ENCODE measurements at places on chromosomes 6 and 20.

DNA sequence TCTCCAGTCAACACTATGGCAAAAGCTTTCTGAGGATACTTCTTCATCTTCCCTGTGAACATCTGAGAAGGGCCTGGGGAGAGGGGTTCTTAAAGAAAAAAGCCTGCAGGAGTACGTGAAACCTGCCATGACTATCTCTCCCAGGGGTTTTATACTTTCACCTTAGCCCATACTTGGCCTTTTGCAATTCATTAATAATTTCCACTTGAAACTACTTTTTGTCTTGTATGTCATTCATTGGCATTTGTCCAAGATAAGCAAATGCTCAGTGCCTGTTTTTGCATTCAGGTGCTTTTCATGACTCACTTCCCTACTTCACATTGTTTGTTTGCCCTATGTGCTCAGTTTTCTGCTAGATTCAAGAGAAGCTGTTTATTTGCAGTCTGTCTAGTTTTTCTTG is 580.3 kb upstream of the GJE1 start:
- peak; percentile 77 for DNase-seq

DNA sequence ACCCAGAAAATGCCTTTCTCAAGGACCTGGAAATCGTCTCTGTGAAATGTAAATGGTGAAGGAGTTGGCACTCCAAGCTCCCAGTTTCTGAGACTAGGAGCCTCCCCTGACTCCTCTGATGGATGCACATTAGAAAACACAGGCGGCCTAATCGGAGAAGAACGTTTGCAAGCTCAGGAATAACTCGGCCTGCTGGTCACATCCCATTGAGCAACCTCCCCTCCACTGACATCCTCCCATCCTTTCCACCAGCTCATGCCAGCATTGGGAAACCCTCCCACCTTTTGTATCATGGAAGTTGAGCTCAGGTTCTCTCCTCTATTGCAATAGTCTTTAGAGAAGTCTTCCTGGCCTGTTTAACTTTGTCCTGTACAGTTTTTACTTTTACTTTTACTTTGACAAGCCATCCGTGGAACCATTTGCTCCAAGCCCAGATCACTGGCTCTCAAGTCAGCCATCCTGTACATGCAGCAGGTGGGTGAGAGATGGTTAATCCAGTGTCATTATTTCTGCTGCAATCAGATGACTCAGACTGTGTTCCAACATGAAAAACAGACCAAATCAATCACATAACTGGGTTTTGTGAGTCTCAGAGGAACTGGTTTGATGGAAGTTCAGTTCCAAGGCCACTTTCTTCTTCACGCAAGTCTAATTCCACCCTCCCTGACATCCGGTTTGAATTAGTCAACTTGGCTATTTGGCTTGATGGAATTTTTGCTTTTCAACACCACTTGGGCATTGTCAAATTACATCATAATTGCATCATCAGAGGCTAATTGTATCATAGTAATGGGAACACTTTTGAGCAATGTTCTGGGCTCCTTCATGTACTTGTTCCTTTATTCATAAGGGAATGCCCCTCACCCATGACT is 619.4 kb upstream of the CDH4 start:
- no peak for DNase-seq

DNA sequence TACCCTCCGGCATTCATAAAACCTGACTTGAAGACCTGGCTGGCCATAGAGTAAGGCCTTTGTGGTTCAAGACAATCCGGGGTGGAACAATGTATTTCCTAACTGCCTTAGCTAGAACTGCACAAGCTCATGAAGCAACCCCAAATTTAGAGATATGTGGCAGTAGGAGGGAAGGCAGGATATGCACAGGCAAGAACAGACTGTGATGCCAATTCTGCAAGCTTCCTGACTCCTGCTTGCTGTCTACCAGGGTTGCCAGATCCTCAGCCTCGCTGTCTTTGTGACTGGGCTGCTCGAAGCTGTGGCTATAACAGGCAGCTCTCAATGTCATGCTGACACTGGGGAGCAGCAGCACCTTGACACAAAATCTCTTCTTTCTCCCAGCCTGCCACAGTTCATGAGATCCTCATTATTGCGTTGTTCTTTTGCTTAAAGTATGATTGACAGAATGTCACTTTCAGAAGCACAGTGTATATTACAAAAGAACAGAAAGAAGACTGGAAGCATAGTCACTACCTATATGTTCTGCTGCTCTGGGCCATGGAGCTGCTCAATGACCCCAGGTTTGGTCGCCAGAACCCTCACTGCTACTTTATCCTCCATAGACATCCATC is 18.3 kb upstream of the SHLD1 start:
- DNase-seq, result no peak

DNA sequence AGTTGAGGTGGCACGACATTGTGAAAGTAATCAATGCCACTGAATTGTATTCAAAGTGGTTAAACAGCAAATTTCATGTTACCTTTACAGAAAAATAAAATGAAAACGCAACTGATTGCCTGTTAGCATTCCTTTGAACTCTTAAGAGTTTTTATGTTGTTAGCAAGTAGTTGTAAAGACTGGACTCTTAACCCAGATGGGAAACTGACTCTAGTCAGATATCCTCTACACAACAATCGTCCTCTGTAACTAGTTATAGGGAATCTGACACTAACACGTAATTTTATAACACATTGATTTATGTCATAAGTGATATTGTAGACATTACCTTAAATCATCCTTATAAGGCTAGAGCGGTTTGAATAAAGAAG is 3.0 kb upstream of the FBXO9 start:
- no peak for DNase-seq

DNA sequence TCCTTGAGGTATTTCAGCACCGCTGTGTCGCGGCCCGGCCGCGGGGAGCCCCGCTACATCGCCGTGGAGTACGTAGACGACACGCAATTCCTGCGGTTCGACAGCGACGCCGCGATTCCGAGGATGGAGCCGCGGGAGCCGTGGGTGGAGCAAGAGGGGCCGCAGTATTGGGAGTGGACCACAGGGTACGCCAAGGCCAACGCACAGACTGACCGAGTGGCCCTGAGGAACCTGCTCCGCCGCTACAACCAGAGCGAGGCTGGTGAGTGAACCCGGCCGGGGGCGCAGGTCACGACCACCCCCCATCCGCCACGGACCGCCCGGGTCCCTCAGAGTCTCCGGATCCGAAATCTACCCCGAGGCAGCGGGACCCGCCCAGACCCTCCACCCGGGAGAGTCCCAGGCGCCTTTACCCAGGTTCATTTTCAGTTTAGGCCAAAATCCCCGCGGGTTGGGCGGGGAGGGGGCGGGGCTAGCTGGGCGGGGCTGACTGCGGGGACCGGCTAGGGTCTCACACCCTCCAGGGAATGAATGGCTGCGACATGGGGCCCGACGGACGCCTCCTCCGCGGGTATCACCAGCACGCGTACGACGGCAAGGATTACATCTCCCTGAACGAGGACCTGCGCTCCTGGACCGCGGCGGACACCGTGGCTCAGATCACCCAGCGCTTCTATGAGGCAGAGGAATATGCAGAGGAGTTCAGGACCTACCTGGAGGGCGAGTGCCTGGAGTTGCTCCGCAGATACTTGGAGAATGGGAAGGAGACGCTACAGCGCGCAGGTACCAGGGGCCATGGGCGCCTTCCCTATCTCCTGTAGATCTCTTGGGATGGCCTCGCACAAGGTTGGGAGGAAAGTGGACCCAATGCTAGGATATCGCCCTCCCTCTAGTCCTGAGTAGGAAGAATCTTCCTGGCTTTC is 693 bp downstream of the HLA-F start:
- no peak for DNase-seq

DNA sequence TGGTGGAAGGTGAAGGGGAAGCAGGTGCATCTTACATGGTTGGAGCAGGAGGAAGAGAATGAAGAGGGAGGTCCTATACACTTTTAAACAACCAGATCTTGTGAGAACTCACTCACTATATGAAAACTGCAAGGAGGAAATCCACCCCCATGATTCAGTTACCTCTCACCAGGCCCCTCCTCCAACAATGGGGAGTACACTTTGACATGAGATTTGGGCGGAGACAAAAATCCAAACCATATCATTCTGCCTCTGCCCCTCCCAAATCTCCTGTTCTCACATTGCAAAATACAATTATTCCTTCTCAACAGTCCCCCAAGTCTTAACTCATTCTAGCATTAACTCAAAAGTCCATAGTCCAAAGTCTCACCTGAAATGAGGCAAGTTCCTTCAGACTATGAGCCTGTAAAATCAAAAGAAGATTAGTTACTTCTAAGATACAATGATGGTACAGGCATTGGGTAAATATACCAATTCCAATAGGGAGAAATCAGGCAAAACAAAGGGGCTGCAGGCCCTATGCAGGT is 60.5 kb downstream of the EDN1 start:
- DNase-seq, result no peak

DNA sequence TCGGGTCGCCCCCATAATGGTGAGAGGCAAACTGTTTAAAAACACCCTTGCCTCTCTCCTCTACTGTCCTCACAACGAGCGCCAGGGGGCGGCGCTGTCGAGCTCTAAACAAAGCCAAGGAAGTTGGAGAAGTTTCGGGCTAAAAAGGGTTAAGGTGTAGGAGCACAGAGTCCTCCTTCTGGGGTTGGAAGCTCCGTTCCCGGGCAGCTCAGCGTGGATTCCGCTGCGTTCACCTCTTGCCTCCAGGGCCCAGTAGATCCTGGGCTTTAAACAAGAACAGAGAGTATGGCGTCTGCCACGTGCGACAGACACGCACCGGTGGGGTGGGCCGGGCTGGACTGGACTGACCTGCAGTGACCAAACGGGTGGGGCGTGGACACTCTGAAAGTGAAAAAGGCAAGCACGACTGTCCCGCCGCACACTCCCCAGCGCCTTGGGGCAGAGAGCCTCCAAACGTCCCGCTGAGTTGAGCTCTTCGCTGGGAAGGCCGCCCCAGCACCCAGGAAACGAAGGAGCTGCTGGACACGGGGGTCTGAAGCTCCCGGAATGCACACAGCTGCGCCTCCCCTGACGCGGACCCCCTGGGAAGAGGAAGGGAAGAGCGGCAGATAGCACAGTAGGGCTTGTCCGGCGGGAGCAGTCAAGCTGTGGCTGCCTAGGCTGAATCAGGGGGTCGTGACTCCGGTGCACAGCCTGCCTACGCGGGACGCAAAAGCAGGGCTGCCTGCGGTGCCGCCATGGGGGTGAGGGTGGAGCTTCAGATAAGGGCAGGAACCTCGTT is 1.6 kb upstream of the THBD start:
- peak; percentile 37 for DNase-seq

- DNase-seq, result no peak
These were observed 371.1 kb downstream of the FARS2 start for GRCh38 chr6:5632348-5632935.

GRCh38 chr6:134516582-134516981 is 198.7 kb upstream of the SGK1 start:
- DNase-seq, result no peak

DNA sequence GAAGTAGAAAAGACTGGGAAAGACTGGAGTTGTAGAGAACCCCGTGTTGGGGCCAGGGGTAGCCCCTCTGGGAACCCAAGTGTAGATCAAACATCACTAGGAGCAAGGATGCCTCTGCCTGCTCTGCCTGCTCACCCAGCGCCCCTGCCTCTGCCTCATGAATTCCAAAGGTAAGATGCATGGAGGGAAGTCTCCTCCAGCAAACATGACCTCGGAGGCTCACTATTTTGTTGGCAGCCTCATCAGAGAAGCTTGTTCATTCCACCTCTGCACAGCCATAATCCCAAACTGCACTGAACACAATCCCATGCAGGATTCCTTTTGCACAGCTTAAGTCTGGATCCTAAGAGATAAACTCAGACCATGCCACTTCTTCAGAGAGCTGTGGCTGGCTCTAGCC is 4.9 kb downstream of the FRS3 start:
- DNase-seq, result no peak

GRCh38 chr6:12535586-12536314 is 180.8 kb upstream of the PHACTR1 start:
- DNase-seq, result no peak

- no peak for DNase-seq
These were observed 236.8 kb upstream of the RREB1 start for GRCh38 chr6:6870921-6871320.

Measured in NCI-H2029 (cell line).